Airway epithelial cell (primary cell): ENCODE measurements at places on chromosomes 6 and 20. TPM values are rescaled to one million over a fixed set of nuclear protein-coding genes. Genes with fewer than 3 reads are reported as not detected.

Gene DEFB127
- not detected in 2 replicates for total RNA-seq

Gene FAM162B
- total RNA-seq, result 0.14 TPM in 1 of 2 replicates, not detected in the other

Gene UFL1
- total RNA-seq, result 17.2 and 24.4 TPM in 2 replicates

Gene ELOVL4
- 8.8 and 15.4 TPM in 2 replicates for total RNA-seq

Gene MUC22
- not detected in 2 replicates for total RNA-seq

Gene HSPA1L
- 0.14 and 0.21 TPM in 2 replicates for total RNA-seq

Gene ZNF831
- total RNA-seq, result not detected in 2 replicates

Gene EIF6
- total RNA-seq, result 222 and 278 TPM in 2 replicates

Gene NRSN1
- not detected in 2 replicates for total RNA-seq

Gene FAM8A1
- total RNA-seq, result 11.3 and 15.2 TPM in 2 replicates

Gene FOXF2
- 0.23 and 0.35 TPM in 2 replicates for total RNA-seq

Gene KHDC1
- total RNA-seq, result 1.4 and 1.7 TPM in 2 replicates

Gene HLA-DRB5
- total RNA-seq, result not detected in 2 replicates

Gene C20orf202
- total RNA-seq, result 0.05 TPM in 1 of 2 replicates, not detected in the other

Gene OR2H1
- total RNA-seq, result not detected in 2 replicates

Gene PSORS1C2
- 0.14 and 0.33 TPM in 2 replicates for total RNA-seq

Gene ZBTB46
- total RNA-seq, result 0.42 and 0.93 TPM in 2 replicates

Gene GJA10
- total RNA-seq, result not detected in 2 replicates

Gene PRPH2
- 0.14 TPM in 2 replicates for total RNA-seq

Gene MTRF1L
- total RNA-seq, result 7.6 and 8.7 TPM in 2 replicates

Gene BANF2
- not detected in 2 replicates for total RNA-seq

Gene SSTR4
- not detected in 2 replicates for total RNA-seq

Gene SLC32A1
- not detected in 2 replicates for total RNA-seq

Gene BCL2L1
- 72.1 and 98.5 TPM in 2 replicates for total RNA-seq

Gene SIGLEC1
- not detected in 2 replicates for total RNA-seq
